ENCODE measurements at places on chromosomes 1 and 21.
A peak's percentile ranks its signal among the peaks of the same experiment; 100 is the strongest.

- DNase-seq: peak; percentile 85
Measured at GRCh38 chr1:89065079-89065868, at the start of gene GBP1. GBP1 (minus strand) TSS chr1:89065208; CDS start chr1:89063234, 1,974 bp downstream.

- no peak for DNase-seq
Measured at GRCh38 chr1:55059302-55060132, 20.2 kb downstream of the PCSK9 start.

GRCh38 chr1:112906150-112906698 lies 49.8 kb downstream of the SLC16A1 start:
- DNase-seq: no peak

DNA sequence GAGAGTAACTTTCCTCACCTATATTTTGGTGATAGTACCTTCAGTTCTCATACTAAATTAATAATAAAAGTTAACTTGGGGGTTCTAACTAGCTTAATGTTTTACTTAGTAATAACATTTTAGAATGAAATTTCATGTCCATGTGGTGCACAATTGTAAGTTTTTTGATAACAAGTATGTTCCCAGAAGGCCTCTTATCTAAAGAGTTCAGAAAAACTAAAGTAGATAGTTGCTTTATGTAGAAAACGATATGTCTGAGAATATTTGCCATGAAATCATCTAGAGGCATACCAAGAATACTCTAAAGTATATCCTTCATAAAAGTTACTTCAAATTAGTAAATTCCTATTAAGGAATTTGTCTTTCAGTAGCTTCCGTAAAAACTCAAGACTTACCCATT lies 10.2 kb upstream of the ADCY10 start:
- DNase-seq: no peak

- DNase-seq: no peak
Measured at GRCh38 chr1:42953182-42954180, 5.2 kb downstream of the SLC2A1 start.

DNA sequence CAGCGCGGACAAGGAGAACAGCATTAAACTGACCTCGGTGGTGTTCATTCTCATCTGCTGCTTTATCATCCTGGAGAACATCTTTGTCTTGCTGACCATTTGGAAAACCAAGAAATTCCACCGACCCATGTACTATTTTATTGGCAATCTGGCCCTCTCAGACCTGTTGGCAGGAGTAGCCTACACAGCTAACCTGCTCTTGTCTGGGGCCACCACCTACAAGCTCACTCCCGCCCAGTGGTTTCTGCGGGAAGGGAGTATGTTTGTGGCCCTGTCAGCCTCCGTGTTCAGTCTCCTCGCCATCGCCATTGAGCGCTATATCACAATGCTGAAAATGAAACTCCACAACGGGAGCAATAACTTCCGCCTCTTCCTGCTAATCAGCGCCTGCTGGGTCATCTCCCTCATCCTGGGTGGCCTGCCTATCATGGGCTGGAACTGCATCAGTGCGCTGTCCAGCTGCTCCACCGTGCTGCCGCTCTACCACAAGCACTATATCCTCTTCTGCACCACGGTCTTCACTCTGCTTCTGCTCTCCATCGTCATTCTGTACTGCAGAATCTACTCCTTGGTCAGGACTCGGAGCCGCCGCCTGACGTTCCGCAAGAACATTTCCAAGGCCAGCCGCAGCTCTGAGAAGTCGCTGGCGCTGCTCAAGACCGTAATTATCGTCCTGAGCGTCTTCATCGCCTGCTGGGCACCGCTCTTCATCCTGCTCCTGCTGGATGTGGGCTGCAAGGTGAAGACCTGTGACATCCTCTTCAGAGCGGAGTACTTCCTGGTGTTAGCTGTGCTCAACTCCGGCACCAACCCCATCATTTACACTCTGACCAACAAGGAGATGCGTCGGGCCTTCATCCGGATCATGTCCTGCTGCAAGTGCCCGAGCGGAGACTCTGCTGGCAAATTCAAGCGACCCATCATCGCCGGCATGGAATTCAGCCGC lies 2.5 kb downstream of the S1PR1 start:
- DNase-seq: no peak

DNA sequence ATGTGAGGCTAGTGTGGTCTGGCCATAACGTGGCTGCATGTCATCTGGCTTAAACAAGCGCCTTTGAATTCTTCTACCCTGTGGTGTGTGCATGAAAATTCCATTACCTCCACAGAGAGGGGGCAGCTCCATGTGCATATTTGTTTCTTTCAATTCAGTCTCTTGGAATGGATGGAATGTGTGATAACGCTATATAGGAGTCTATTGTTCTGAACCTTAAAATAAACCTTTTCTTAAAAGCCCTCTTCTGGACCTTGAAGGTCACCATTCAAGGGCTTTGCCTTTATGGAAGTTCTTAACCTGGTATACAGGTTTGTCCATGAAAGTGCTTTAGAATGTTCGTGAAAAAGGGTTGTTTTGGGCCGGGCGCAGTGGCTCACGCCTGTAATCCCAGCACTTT lies 118.2 kb upstream of the ADGRL2 start:
- DNase-seq: peak; percentile 73

- no peak for DNase-seq
Measured at GRCh38 chr1:177366091-177366490, 195.3 kb downstream of the BRINP2 start.

- DNase-seq: no peak
Measured at GRCh38 chr1:186708694-186709097, 28.5 kb upstream of the PTGS2 start.

DNA sequence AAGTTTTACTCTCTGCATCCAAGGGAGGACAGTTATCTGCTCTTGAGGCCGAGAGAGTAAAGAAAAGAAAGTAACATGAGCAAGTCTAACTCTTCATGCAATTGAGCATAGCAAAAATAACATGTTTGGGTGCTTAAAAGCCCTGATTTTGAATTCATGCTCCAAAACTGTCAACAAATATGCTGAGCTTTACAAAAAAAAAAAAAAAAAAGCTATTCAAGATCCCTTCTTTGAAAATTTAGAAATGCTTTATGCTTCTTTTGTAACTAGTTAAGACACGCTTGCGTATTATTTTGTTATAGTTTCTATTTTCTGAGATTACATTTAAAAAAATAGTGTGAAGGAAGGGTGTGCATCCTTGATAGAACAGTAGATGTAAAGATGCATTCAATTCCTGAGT lies 1733.0 kb downstream of the MRPL39 start:
- no peak for DNase-seq

DNA sequence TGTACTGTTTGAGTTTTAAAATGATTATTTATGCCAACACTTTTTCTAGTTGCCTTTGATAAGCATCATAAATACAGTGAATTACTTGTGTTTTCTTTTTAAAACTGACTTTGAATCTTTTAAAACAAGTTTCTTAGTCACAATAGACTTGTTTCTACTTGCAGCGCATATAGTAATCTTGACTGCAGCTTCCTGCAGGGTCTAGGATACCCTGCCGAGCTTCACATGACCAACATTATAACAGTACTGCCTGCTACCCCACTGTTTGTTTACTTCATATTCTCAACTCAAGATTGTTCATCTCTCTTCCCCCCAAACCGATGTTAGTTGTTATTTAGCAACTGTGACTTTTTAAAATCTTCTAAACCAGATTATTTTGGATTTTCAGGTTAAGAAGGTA lies 751.3 kb upstream of the NEGR1 start:
- no peak for DNase-seq

DNA sequence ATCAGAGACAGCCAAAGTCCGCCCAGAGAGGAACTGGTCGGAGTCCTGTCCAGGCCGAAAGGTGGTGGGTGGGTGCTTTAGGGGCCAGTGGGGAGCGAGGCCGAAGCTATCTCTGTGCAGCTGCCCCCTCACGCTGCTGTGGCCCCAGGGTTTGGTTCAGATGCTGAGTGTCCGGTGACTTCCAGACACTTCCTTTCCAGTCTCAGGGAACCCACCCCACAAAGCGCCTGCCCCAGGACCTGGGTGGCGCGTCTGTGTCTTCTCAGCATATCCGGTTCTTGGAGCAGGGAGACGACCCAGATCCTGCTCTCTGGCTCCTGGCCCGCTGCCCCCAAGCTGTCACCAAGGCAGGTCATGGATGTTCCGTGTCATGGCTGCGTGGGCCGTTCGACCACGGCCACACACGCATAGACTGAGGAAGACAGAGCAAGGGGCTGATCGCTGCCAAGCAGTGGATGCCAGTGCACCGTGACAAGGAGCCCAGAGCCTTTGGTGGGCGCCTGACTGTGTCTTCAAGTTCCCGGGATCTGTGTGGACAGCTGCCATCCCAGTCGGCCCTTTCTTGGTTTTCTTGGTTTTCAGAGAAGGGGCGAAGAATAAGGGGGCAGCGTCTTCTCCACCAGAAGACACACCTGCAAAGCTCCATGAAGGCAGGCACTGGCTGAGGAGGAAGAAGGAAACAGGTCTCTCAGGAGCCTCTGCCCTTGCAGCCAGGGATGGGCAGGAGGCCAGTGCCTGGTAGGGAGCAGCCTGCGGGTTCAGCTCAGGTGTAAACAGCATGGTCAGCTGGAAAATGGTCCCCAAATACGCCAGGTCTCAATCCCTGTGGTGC lies 22.9 kb upstream of the COL18A1 start:
- no peak for DNase-seq

GRCh38 chr1:70038025-70038424 lies 167.4 kb downstream of the LRRC40 start:
- DNase-seq: no peak

GRCh38 chr1:162621256-162621655 lies 11.0 kb upstream of the DDR2 start:
- DNase-seq: no peak

- no peak for DNase-seq
Measured at GRCh38 chr1:29830383-29830782, 594.1 kb downstream of the PTPRU start.

GRCh38 chr1:172764378-172764777 lies 105.5 kb downstream of the FASLG start:
- DNase-seq: no peak

DNA sequence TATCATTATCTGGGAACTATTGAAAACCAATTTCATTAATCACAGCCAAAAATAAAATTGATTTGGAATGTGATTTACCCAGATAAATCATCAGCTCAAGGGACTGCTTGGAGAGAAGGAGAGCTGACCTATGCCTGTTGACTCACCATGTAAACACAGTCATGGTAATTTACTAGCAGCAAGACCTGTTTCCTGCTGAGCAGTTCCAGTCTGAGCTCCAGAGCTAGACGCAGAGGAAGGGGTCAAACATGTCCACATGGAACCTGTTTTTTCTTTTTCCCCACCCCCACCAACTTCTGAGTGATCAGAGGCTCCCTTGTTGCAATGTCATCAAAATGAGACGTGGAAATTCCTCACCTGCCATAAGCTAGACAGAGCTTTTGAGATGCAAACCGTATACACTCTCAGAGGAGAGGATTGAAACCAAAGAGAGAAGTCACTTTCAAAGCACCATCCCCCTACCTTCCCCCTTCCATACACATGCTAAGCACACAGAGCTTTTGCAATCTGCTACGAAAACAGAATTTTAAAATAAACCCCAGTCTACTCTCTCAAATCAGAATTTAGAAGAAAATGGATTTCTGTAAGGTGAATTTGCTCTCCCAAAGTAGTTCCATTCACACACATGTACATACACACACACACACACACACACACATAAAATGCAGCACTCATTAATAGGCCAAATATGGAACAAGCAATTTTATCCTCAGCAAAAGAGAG lies 55.9 kb upstream of the PTGFRN start:
- DNase-seq: peak; percentile 84

- DNase-seq: no peak
Measured at GRCh38 chr21:28489821-28490350, 502.8 kb downstream of the LTN1 start.

GRCh38 chr1:3222042-3222692 lies 153.2 kb downstream of the PRDM16 start:
- DNase-seq: no peak

DNA sequence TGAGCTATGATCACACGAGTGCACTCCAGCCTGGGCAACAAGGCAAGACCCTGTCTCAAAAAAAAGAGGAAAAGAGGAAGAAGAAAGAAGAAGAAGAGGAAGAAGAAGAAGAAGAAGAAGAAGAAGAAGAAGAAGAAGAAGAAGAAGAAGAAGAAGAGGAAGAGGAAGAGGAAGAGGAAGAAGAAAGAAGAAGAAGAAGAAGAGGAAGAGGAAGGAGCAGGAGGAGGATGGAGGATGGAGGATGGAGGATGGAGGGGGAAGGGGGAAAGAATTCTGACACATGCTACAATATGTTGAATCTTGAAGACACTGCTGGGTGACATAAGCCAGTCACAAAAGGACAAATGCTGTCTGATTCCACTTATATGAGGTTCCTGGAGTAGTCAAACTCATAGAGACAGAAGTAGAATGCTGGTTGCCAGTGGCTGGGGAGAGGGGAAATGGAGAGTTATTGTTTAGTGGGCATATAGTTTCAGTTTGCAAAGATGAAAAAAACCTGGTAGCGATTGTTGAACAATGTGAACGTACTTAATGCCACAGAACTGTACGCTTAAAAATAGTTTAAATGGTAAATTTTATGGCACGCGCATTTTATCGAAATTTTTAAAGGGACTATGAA lies 47.3 kb upstream of the COA6 start:
- DNase-seq: no peak

DNA sequence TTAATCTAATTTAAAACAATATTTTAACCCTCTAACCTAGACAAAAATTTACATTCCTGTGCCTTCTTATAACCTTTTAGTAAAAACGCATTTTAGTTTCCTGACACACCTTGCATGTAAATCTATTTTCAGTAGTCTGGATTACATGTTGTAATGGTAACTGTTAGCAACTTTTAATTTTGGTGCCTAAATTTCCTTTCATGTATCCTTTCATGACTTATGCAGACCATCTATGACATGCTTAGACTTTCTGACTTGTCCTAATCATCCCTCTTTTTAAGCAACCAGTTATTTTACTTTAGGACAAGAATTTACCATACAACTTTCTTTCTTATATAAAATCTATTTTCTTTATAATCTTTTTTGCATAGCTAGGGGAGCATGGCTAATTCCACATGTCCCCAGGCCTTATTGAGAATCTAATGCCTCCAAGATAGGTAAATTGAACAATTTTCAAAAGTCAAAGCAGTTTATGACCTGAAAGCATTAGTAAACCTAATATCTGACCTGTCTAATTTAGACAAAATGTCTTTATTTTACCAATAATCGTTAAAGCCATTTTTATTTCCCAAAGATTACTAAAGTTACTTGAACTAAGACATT lies 57.5 kb upstream of the IL12RB2 start:
- DNase-seq: peak; percentile 2

All from fibroblast of skin of right quadriceps (primary cell).